ENCODE measurements at places on chromosomes 5 and 9. TPM values are rescaled to one million over a fixed set of nuclear protein-coding genes. Genes with fewer than 3 reads are reported as not detected.

BTNL8 gene
- total RNA-seq, result not detected

PAPPA gene
- total RNA-seq, result 0.52 TPM

DAPK1 gene
- total RNA-seq, result 1.7 TPM

DNA sequence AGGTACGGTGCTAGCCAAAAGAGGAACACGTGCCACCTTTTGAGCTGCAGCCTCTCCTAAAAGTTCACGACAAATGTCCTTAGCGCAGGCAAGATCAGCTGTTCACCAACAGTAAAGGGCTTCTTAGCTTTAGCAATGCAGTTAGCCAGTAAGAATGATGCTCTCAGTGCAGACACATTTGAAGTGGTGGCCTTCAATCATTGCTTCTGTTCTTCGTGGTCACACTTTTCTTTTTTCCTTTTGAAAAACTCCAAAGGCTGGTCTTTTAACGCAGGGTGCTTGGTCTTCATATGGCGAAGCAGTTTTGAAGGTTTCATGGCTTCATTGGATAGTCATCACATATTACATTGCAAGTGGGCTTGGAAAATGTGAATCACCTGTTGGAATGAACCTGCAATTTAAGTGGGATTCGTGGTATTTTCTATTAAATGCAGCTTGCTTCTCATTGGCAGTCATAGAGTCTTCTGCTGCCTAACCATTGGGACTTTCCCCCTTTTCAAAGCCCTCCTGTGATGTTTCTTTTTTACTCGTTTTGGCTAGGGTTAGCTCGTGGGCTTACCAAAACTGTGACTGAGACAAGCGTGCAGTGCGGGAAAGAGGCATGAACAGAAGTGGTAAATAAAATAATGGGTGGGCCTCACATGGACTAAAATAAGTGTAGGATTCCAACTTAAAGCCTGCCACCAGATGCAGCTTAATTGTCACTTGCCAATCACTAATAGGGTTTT lies 100.9 kb downstream of the MRPL36 start:
- H3K27me3 ChIP-seq, result peaks cover 76% of the 10 kb centered on the region
- H3K4me1 ChIP-seq, result no peaks in the 10 kb centered on the region
- H3K36me3 ChIP-seq, result peaks cover 6% of the 10 kb centered on the region
- no peak for DNase-seq

DNA sequence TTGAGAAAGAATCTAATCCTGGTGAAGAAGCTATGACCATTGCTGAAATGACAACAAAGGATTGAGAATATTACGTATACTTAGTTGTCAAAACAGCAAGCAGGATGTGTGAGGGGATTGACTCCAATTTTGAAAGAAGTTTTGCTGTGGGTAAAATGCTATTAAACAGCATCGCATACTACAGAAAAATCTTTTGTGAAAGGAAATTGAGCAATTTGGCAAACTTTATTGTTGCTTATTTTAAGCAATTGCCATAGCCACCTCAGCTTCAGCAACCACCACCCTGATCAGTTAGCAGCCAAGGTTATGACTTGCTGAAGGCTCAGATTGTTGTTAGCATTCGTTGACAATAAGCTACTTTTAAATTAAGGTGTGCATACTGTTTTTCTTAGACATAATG lies 22.5 kb upstream of the ARL14EPL start:
- no peak overlapping the region for H3K27ac ChIP-seq
- H3K4me3 ChIP-seq, result no peak overlapping the region
- H3K36me3 ChIP-seq, result no peaks in the 10 kb centered on the region
- DNase-seq, result no peak
- peaks cover 13% of the 10 kb centered on the region for H3K27me3 ChIP-seq

DNA sequence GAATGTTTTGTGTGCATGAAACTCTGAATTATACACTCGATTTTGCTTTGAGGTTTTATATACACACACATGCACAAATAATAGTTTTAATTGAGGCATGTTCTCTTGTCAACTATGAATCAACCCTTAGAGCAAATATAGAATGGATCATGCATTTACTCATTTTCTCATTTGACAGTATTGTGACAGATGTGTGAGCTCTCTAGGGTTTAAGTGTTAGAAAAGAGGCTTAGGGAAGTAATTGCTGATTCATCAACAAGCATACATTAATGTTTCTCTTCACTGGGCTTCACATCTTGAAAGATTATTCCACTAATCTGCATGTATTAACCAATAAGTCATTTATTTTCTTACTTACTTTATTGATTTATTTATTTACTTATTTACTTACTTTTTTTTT lies 1356.8 kb upstream of the ACO1 start:
- DNase-seq, result no peak
- H3K4me3 ChIP-seq, result no peak overlapping the region
- peaks cover 5% of the 10 kb centered on the region for H3K27me3 ChIP-seq
- no peak overlapping the region for H3K27ac ChIP-seq
- H3K4me1 ChIP-seq, result peaks cover 9% of the 10 kb centered on the region

DNA sequence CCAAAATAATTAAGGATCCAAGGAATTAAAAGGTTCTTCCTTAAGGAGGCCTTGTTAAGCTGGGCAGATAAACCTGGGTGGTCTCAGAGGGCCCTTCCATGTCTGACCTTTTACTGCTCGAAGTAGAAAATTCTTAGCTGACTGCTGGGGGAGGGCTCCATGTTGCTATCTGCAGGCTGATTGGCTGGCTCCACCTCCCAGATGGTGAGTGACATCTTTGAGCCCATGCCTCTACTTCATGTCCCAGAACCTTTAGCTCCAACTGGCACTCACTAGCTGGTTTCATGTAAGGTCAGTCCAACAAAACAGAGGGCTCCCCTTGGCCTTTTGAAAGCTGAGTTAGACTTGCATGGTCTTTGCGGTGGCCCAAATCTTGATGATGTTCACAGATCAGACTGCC lies 188.2 kb downstream of the PAX5 start:
- peaks cover 8% of the 10 kb centered on the region for H3K4me1 ChIP-seq
- H3K27ac ChIP-seq, result no peak overlapping the region
- H3K27me3 ChIP-seq, result peaks cover 29% of the 10 kb centered on the region
- no peak overlapping the region for H3K4me3 ChIP-seq

DNA sequence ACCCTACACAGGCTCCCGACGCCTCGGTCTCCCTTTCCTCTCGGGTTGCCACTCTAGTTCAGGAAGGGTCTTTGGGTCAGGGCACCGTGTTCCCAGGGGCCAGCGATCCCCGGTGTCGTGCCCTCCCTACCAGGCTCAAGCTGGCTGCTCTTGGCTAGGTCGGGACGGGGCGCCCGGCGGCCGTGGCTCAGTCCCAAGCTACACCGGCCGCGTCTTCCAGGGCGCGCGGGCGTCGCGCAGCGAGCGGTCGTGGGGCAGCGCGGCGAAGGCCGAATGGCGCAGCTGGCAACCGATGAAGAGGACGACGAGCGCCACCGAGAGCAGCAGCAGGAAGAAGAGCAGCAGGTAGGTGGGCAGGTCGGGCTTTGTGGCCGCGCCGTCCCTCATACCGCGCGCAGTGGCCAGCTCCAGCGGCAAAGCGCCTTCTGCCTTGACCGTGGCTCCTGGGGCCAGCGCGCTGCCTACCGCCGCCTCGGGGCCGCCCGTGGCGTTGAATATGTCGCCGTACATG lies 892 bp downstream of the SMIM32 start:
- peaks cover 8% of the 10 kb centered on the region for H3K36me3 ChIP-seq
- no peak overlapping the region for H3K4me3 ChIP-seq
- peaks cover 2% of the 10 kb centered on the region for H3K4me1 ChIP-seq
- no peak overlapping the region for H3K27ac ChIP-seq
- no peak for DNase-seq

GRCh38 chr9:38066914-38067858 lies 1.8 kb downstream of the SHB start:
- H3K36me3 ChIP-seq, result no peaks in the 10 kb centered on the region
- peaks cover 21% of the 10 kb centered on the region for H3K4me1 ChIP-seq
- H3K27ac ChIP-seq, result peak overlapping the region; percentile 14

GRCh38 chr5:1386274-1386717 lies 41.4 kb upstream of the CLPTM1L start:
- H3K4me1 ChIP-seq, result peaks cover 21% of the 10 kb centered on the region
- peak overlapping the region; percentile 98 for H3K27ac ChIP-seq
- no peaks in the 10 kb centered on the region for H3K27me3 ChIP-seq
- peak overlapping the region; percentile 98 for H3K4me3 ChIP-seq

DNA sequence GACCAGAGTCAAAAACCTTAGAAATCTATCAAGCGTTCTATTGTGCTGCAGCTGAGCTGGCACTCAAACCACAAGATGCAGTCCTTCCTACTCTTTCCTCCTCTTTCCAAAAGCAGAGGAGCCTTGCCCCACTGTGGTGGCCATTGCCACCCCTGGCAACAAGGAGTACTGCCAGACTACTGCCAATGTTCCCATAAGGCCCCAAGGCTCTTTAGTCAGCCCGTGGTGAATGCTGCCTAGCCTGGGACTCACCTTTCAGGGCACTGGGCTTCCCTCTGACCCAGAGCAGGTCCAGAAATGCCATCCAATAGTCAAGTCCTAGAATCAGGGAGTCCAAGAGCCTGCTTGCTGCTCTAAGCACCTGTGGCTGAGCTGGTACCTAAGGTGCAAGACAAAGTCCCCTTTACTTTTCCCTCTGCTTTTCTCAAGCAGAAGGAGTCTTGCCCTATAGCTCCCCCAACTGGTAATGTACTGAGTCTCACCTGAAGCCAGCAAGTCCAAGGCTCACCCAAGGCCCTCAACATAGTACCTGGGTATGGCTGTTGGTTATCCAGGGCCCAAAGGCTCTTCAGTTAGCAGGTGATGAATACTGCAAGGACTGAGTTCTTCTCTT lies 219.4 kb downstream of the ATPSCKMT start:
- H3K4me1 ChIP-seq, result no peaks in the 10 kb centered on the region
- H3K27me3 ChIP-seq, result no peaks in the 10 kb centered on the region
- no peak overlapping the region for H3K27ac ChIP-seq
- H3K36me3 ChIP-seq, result no peaks in the 10 kb centered on the region

GRCh38 chr9:111597852-111598732 lies 1.4 kb downstream of the PTGR1 start:
- peak overlapping the region; percentile 85 for H3K27ac ChIP-seq
- H3K4me1 ChIP-seq, result peaks cover 13% of the 10 kb centered on the region
- DNase-seq, result peak; percentile 42
- H3K4me3 ChIP-seq, result peak overlapping the region; percentile 93

- DNase-seq, result no peak
- no peaks in the 10 kb centered on the region for H3K27me3 ChIP-seq
- peak overlapping the region; percentile 97 for H3K27ac ChIP-seq
- H3K4me3 ChIP-seq, result peak overlapping the region; percentile 94
- peaks cover 2% of the 10 kb centered on the region for H3K36me3 ChIP-seq
- H3K4me1 ChIP-seq, result peaks cover 31% of the 10 kb centered on the region
Observed at GRCh38 chr5:149959406-149960236, 937 bp upstream of the SLC26A2 start.

- H3K36me3 ChIP-seq, result peaks cover 7% of the 10 kb centered on the region
- peak; percentile 22 for DNase-seq
- no peak overlapping the region for H3K4me3 ChIP-seq
- peak overlapping the region; percentile 57 for H3K27ac ChIP-seq
- H3K4me1 ChIP-seq, result peaks cover 15% of the 10 kb centered on the region
- H3K27me3 ChIP-seq, result no peaks in the 10 kb centered on the region
Observed at GRCh38 chr5:35651002-35651756, 33.5 kb downstream of the SPEF2 start.
